Bronchial smooth muscle cell (primary cell): ENCODE measurements at places on chromosomes 7 and 10. TPM values are rescaled to one million over a fixed set of nuclear protein-coding genes. Genes with fewer than 3 reads are reported as not detected.

Gene GDF2
- not detected in 2 replicates for total RNA-seq

Gene HOXA5
- total RNA-seq: 10.3 and 26.0 TPM in 2 replicates

Gene ANKIB1
- total RNA-seq: 39.0 and 41.3 TPM in 2 replicates

Gene NPTX2
- under 0.01 TPM in 1 of 2 replicates, not detected in the other for total RNA-seq

Gene PBLD
- total RNA-seq: 6.4 and 8.7 TPM in 2 replicates

Gene ELN
- total RNA-seq: 6.5 and 19.7 TPM in 2 replicates

Gene HOXA6
- total RNA-seq: 0.09 and 0.16 TPM in 2 replicates

Gene PAPSS2
- 82.8 and 191 TPM in 2 replicates for total RNA-seq

Gene ZNF680
- 2.7 and 7.3 TPM in 2 replicates for total RNA-seq
